ENCODE measurements at places on chromosomes 5 and 9.

- no peak for DNase-seq
Measured at GRCh38 chr5:83686251-83686650, 34.4 kb downstream of the HAPLN1 start.

GRCh38 chr9:95840074-95840473, 35.4 kb upstream of the ERCC6L2 start:
- no peak for DNase-seq

DNA sequence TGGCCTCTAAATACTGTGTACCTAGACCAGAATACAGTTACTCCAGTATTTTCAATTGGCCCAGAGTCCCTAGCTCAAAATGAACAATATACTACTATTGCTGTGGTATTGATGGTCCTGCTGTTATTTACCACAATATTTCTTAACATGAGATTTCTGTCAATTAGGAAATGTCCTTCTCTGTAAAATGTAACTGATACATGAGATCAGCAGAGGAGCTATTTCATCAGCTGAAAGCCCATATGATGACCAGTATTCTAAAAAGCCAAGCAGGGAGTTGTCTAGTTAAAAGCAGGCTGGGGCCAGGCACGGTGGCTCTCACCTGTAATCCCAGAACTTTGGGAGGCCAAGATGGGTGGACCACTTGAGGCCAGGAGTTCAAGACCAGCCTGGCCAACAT, 187.7 kb upstream of the PTGER4 start:
- no peak for DNase-seq

DNA sequence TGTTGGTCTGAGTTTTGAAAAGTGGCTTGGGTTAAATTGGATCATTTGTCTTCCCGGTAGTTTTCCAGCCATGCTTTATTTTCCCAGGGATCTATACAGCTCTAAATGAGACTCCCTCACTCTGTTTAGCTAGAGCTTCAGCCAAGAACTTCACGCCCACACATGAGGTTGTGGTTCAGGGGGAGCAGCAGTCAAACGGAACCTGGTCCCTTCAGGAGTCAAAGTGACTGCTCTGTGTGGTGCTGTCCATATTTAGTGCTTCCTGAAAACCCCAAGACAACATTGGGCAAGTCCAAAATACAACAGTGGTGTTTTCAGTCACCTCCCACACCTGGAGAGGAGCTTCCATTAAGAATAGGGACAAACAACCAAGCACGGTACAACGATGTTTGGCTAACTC, 90.5 kb downstream of the ANKH start:
- DNase-seq: no peak

DNA sequence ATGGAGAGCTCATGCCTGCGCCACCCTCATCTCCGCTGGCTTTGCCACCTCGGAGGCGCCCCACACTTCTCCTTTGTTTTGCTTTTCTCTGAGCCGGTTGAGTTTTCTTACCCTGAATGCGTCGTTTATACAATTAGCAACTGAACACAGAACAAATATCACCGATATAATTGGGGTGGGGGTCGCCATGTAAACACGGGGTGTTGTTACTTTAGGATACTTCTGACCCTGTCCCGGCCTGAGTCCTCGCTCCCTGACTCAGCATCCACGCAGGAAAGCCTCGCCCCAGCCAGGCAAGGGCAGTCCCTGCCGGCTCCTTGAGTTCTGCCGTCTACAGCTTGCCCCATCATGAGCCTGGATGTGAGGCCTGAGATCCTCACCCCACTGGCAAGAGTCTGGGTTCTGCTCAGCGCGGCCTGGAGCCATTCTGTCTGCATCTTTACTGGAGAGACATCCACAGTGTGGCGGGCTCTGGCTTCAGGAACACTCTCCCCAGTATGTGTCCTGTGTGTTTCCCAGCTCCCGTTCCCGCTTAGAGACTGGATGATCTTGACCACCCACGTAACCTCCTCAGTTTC, 5.5 kb downstream of the NKX2-5 start:
- DNase-seq: no peak

DNA sequence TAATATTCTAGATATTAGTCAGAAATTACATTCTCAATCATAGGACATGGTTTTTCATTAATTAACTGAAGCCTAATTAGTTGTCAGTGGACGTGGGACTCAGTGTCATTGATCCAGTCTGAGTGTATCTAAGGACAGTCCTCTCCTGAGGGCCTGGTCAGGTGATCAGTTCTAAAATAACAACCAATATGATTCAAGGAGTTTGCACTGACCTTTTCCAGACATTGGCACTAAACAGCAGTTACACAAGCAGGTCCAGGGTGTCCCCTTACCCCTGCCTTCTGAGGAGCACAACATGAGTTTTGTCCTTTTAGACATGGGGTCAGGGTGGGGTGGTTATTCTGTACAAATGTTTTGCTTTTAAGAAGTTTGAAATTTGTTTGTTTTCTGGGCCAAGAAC, 97.8 kb downstream of the CMYA5 start:
- no peak for DNase-seq

- no peak for DNase-seq
Measured at GRCh38 chr5:175681968-175682340, 24.1 kb downstream of the HRH2 start.

- DNase-seq: no peak
Measured at GRCh38 chr5:113246361-113246870, 188.4 kb downstream of the TSSK1B start.

DNA sequence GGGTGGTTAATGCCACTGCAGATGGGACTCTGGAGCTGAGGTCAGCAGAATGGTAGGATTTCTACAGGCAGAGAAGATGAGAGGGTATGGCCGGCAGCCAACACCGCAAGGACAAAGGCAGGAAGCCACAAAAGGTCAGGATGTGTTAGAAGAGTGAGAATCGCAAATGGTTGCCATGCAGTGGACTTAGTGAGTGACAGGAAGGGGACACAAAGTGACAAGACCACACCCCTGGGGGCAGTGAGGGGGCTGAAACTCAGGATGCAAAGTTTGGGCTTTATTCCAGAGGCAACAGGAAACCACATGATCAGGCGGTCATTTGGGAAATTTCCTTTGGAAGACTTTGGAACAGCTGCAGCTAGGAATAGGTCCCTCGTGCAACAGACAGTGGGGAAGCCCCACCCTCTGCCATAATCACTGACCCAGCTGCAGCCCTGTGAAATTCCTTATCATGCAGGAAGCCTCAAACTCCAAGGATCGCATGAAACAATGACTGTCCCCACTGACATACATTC, 14.2 kb upstream of the CCDC180 start:
- peak; percentile 12 for DNase-seq

- DNase-seq: no peak
Measured at GRCh38 chr5:162886717-162887116, 550.7 kb upstream of the CCNG1 start.

GRCh38 chr5:38751103-38751502, 94.7 kb upstream of the OSMR start:
- DNase-seq: peak; percentile 16

GRCh38 chr9:134099123-134099761, 31.4 kb upstream of the BRD3 start:
- peak; percentile 5 for DNase-seq

GRCh38 chr5:146130440-146131045, 25.2 kb upstream of the PLAC8L1 start:
- peak; percentile 38 for DNase-seq

DNA sequence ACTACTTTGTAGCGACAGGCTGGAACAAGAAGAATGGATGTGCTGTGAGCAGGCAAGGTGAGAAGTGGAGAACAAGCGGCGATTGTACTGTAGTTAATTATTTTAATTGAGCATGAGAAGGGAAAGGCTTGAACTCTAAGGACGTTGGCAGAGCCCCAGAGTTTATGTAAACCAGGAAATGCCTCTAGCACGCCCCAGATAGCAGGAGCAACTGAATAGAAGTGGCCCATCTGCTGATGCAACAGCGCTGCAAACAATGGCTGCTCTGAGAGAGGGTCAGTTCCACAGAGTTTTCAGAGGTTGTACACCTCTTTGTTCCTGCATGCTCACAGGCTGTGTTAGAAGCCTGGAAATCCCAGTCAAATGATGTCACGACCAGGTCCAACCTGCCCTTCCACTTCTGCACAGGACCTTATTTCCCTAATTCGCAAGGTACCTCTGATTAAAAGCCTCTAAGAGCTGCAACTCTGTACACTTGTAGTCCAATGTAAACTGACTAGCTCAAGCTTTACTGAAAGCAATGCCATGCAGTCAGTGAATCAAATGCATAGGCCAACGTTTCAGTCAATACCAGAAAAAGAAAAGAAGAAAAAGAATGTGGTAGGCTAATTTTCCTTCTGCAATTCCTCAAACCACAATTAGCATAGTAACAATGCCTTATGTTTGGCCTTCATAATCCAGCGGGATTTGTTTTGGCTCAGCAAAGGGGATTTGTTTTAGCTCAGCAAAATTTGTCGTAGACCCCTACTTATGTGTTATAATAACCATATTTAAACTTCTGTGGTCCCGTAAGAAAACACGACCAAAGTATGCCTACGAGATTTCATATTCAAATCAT, 119.6 kb upstream of the RETREG1 start:
- DNase-seq: peak; percentile 52

GRCh38 chr5:74017112-74017511, 391.1 kb downstream of the ARHGEF28 start:
- DNase-seq: peak; percentile 15

GRCh38 chr5:91978221-91978882, 595.2 kb upstream of the ARRDC3 start:
- DNase-seq: no peak

DNA sequence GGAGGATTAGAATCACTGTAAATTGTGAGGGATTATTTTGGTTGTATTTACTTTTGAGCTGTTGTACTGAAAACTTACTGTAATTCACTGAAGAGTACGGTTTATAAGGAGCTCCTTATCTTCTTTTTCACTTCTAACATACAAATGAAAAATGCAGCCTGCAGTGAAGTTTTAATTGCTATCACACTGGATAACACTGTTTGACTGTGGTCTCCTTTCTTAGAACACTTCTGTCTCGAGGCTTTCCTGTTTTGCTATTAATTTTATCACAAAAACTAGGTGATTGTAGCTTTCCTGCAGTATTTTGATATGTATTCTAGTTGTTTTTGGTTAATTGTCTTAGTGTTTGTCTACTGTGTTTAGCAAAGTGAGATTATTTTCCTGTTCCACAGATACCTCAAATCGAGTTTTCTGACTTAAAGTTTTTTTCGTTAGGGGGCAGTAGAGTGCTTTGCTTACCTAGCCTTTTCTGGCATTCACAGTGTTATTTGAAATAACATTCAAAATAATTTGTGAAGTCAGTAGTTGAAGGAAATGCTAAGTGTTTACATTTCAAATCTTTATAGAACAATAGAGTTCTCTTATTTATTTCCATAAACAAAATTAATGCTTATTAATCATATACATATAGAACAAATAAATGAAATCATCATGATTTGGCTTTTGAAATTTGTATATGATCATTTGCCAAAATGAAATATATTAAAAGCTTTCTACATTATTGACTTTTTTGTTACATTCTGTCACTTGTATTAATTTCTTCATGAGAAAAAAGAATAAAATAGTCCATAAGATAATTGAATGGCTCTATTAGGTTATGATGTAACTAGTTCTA, 52.9 kb downstream of the COMMD10 start:
- DNase-seq: peak; percentile 59

- no peak for DNase-seq
Measured at GRCh38 chr5:57513785-57514184, 31.2 kb upstream of the ACTBL2 start.

GRCh38 chr9:90909225-90909624, 107.6 kb downstream of the SYK start:
- no peak for DNase-seq

- no peak for DNase-seq
Measured at GRCh38 chr5:73280386-73280785, 107.4 kb downstream of the TMEM174 start.

GRCh38 chr5:92329759-92330158, 946.6 kb upstream of the ARRDC3 start:
- DNase-seq: no peak

DNA sequence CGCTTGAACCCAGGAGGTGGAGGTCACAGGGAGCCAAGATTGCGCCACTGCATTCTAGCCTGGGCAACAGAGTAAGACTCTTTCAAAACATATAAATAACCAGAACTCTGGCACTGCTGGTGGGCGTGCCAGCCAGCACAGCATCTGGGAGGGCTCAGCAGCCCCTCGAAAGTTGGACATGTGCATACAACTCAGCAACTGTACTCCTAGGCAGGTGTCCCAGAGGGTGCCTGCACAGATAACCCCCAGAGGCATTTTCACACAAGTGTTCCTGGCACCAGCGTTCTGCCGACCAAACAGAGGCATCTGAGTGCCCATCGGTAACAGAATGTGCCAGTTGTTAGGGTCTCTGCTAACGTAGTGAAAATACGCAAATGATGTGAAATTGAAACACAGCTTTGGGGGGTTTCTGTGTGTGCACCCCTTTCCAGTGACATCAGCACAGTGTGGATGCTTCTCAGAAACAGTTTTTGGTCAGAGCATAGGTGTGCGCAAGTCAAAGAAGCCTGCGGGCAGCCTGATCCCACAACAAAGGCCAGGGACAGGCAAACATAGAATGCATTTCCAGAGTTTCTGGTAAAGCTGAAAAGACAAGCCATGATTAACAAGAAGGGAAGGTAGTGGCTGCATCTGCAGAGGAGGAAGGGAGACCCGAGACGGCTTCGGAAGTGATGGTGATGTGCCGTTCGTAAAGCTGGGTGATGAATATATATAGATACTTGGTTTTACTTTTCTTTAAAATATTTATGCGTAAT, 190.2 kb downstream of the CACNA1B start:
- DNase-seq: no peak

DNA sequence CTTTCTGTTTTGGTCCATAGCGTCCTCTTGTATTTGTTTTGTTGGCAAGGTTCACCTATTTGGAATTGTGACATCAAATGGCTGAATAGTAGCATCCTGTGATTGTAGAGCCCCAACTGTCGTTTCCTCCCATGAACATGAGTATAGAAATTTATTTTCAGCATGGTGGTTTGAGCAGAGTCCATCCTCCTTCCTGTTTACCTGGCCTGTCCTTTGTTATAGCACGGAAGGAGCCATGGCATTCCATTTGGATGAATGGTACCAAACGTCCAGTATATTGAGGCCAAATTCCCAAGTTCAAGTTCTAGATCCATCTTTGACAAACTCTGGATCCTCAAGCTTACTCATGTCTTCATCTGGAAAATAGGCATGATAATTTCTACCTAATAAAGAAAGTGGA, 16.8 kb downstream of the RASGRF2 start:
- no peak for DNase-seq
